Amniotic stem cell (primary cell): ENCODE measurements at places on chromosomes 12 and 14.

DNA sequence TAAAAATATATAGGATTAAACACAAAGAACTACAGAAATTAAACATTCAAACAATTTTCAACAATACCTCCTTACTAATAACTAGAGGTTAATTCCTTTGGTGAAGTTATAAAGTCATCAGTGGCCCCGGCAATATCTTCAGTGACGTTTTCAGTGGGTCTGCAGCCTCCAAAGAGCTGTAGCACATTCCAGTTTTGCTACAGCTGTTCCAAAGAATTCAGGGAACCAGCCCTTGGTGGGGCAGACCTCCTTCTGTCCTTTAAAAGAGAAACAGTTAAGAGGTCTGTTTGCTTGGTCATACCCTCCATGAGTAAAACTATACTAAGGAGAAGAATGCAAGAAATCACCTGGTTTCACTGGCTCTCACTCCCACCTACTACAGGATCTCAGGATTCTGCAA, 99.2 kb upstream of the ZDHHC17 start:
- no peak for DNase-seq

DNA sequence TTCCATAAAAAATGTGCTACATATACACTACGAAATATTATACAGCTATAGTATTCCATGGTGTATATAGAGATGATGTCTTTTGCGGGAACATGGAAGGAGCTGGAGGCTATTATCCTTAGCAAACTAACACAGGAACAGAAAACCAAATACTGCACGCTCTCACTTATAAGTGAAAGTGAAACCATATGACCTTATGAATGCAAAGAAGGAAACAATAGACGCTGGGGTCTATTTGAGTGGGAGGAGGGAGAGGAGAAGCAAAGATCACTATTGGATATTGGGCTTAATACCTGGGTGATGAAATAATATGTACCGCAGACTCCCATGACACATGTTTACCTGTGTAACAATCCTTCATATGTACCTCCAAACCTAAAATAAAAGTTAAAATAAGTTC, 142.8 kb downstream of the LRFN5 start:
- DNase-seq = no peak

DNA sequence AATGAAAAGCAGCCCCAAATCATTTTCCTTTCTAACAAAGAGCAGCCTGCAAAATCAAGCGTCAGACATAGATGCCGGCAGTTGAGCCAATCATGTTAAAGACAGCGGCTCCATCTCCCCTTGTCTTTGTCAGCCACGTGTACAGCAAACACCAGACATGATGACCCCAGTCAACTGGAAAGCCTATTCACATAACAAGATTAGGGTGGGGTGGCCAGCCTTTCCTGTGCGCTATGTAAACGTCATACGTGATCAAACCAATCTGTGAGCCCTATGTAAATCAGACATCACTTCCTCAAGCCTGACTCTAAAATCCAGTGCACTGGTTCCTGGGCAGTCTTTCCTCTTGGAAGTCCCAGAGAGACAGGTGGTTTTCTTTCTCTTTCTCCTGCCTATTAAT, 9.9 kb upstream of the FICD start:
- DNase-seq = no peak

- DNase-seq = no peak
Observed at GRCh38 chr12:17588968-17589367, 501.0 kb downstream of the RERGL start.

DNA sequence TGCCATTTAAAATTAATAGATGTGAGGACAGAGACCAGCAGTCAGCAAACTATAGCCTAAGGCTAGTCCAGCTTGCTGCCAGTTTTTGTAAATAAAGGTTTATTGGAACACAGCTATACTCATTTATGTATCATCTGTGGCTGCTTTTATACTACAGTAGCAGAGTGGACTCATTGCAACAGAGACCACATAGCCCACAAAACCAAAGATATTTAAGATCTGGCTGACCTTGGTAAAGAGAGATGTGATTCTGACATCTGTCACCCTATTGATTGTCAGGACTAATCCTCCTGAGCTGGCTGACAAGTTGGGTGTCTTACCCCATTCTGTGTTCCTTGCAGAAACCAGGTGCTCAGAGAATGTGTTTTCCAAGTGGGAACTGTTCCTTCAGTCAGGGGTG, 99.9 kb downstream of the BEGAIN start:
- DNase-seq = no peak

DNA sequence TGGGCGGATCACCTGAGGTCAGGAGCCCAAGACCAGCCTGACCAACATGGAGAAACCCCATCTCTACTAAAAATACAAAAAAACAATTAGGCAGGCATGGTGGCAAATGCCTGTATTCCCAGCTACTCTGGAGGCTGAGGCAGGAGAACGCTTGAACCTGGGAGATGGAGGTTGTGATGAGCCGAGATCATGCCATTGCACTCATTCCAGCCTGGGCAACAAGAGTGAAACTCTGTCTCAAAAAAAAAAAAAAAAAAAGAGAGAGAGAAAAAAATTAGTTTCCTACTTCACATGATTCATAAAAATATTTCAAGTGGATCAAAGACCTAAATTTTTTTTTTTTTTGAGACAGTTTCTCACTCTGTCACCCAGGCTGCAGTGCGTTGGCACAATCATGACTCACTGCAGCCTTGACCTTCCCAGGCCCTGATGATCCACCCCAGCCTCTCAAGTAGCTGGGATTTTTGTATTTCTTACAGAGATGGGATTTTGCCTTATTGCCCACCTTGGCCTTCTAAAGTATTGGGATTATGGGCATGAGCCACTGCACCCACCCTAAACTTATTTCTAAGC, 24.9 kb downstream of the FCF1 start:
- no peak for DNase-seq

DNA sequence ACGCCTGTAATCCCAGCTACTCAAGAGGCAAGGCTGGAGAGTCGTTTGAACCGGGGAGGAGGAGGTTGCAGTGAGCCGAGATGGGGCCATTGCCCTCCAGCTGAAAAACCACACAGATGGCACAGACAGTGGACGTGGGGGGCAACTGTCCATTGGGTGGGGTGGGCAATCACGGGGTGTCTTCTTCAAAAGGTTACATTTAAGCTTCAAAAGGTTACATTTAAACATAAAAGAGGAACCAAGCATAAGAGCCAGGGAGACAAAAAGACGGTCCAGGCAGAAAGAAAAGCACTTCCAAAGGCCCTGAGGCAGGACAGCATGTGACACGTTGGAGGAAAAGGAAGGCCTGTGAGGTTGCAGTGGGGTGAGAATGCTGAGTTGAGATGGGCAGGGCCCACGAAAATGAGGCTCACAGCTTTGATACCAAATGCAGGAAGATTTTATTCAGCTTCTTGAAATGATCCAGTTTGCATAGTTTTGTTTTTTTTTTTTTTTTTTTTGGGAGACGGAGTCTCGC, 10.7 kb downstream of the SCARB1 start:
- no peak for DNase-seq

GRCh38 chr14:60972295-60972694, 8.6 kb downstream of the TRMT5 start:
- no peak for DNase-seq

DNA sequence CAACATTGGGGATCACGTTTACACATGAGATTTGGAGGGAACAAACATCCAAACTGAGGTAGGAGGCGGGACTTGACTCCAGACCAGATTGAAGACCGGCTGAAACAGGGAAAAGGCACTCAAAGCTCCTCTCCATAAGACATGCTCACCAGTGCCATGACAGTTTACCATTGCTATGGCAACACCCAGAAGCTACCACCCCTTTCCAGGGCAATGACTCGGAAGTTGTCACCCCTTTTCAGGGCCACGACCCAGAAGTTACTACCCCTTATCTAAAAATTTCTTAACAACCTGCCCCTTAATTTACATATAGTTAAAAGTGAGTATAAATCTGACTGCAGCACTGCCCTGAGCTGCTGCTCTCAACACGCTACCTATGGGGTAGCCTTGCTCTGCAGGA, 34.1 kb downstream of the TMEM233 start:
- no peak for DNase-seq

DNA sequence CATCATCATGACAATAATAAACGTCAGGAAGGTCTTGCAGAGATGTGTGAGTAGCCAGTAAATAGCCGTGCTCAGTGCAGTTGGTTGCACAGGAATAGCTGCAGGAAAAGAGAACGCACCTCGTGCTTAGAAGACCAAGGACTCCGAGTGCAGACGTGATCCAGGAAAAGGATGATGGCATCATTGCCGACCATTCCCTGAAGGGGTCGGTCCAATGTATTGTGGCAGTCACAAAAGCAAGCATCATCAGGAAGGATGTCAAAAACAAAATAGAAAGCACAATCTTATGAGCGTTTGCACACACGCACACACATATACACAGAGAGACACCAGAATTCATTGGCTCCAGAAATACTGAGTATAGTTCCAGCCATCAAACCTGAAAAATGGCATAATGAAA, 12.8 kb downstream of the DUSP6 start:
- no peak for DNase-seq

DNA sequence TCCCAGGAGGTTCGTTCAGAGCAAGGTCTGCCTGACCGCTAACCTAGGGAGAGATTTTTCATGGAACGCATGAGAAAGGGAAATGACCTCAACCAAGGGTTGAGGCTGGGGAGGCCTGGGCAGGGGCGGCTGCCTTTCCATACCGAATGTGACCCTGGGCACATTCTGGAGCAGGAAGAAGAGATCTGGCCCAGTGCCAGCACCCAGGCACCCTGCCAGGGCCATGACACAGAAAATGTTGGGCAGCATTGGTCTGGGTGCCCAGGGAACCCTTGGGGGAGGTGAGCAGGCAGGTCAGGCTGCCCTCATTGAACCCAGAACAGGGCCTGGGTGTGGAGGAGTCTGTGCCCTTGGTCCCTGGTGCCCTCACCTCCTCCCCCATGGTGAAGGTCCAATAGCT, 106.8 kb downstream of the CALM1 start:
- no peak for DNase-seq

DNA sequence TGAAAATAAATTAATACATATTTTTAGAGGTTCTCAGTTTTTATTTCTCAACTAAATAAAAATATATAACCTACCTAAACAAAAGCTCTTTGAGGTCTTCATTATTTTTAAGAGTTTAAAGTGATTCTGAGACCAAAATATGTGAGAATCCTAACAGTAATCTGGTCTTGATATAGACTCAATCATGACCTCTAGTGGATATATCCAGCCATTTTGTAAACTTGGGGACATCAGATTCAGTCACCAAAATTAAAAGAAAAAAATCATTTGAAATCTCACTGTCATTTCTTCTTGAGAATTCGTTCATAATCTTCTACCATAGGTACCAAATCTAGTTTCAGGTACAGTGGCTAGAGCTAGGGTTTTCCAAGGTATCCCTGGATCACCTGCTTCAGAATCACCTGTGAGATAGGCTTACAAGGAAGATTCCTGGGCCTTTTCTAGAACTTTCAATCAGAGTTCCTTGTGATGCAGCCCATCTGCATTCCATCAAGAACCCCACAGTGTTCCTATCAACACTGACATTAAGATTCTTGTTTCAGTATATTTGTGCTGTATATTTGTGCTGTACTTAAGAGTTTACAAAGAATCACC, 214.9 kb downstream of the ADAMTS20 start:
- DNase-seq = peak; percentile 19

- DNase-seq = no peak
Observed at GRCh38 chr14:67759916-67760315, 56.5 kb downstream of the ZFYVE26 start.

GRCh38 chr12:101795013-101795412, 35.7 kb downstream of the GNPTAB start:
- DNase-seq = no peak

DNA sequence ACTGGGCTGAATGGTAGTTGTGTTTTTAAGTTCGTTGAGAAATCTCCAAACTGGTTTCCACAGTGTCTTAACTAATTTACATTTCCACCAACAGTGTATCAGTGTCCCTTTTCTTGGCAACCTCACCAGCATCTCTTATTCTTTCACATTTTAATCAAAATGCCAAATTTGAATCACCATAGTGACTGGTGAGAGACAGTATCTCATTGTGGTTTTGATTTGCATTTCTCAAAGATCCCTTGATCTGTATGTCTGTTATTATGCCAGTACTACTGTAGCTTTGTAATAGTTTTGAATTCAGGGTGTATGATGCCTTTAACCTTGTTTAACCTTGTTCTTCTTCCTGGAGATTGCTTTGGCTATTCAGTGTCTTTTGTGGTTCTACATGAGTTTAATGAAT, 2.2 kb upstream of the EIF2S3B start:
- DNase-seq = no peak

DNA sequence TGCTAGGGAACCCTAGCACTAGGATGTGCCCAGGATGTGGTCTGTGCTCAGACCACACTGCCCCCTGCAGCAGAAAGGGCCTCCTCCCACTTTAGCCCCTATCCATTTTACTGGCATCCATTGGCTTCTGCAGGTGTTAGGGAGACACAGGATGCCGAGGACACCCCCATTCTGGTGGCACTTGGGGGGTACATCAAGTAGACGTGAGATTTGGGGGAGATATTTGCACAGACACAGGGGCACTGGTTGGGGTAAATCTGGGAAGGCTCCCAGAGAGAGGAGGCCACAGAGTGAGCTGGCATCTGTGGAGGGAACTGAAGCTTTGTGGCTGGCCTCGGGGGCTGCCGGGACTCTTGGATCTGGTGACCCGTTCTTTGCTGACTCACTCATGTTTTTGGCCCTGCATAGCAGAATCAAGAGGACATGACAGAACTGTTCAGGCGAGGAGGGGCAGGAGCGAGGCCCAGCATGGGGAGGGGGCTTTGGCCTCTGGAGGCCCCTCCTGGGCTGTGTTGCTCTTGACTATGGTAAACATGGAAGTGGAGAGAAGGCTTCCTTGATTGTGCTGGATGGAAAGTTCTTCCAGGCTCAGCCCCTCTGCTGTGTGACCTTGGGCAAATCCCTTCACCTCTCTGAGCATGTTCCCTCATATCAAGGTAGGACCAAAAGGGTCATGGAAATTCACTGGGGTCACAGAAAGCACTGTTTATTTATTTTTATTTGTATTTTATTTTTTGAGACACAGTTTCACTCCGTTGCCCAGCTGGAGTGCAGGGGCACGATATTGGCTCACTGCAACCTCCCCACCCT, 1.8 kb downstream of the PLBD2 start:
- DNase-seq = no peak

GRCh38 chr12:54980341-54980740, 4.2 kb downstream of the TESPA1 start:
- DNase-seq = no peak

- DNase-seq = no peak
Observed at GRCh38 chr12:14156606-14157005, 175.2 kb upstream of the GRIN2B start.

DNA sequence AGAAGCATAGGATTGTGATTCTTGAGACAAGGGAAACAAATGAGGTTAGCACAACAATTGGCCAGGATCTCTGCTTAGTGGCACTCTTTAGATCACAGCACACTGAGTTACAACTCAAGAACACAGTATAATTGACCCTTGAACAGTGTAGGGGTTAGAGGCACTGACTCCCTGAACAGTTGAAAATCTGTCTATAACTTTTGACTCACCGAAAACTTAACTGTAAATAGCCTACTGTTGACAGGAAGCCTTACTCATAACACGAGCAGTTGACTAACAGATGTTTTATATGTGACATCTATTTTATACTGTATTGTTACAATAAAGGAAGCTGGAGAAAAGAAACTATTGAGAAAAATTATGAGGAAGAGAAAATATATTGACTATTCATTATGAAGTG, 296.1 kb downstream of the RERGL start:
- DNase-seq = no peak

- DNase-seq = no peak
Observed at GRCh38 chr12:106601031-106601430, 18.2 kb downstream of the RFX4 start.
